ENCODE measurements at places on chromosomes 2 and 18. TPM values are rescaled to one million over a fixed set of nuclear protein-coding genes. Genes with fewer than 3 reads are reported as not detected.

The SESTD1 gene
- 14.2 TPM for total RNA-seq

The PRKAG3 gene
- not detected for total RNA-seq

The NR4A2 gene
- total RNA-seq = not detected

The MRO gene
- not detected for total RNA-seq

The GAREM2 gene
- 0.97 TPM for total RNA-seq

The FZD7 gene
- 14.7 TPM for total RNA-seq

The GCG gene
- not detected for total RNA-seq

Data from fibroblast of villous mesenchyme (primary cell).